ENCODE measurements at places on chromosomes 1 and 21.

GRCh38 chr21:21165063-21165645 is 166.9 kb downstream of the NCAM2 start:
- DNase-seq = no peak

DNA sequence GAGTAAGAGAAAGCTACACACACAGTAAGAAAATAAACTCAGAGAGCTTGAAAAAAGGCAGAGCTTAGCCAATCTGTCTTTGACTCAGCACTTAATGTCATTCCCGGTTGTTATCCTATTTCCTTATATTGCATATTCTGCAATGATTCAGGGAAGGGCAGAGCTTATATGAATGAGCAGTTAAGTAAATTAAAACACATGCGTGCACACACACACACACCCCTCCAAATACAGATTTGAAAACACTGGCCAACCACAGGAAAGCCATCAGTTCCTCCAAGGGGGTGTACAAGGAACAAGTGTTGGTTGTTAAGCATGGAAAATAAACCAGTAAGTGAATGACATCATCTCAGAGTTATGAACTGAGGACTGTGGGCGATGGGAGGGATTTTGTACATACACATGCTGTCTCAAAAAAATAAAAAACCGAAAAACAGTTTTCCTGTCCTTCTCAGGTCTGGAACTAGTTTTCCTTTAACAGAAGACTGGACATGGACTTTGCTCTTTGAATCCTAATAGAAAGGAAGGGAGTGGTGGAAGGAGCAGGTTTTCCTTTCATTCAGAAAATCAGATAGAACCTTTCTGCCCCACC is 1.0 kb downstream of the IQGAP3 start:
- DNase-seq = no peak

GRCh38 chr1:6466023-6466422 is at the start of gene TNFRSF25:
Gene TNFRSF25 (minus strand): TSS chr1:6466173. CDS start chr1:6466107, 66 bp downstream.
- DNase-seq = peak; percentile 62

- peak; percentile 61 for DNase-seq
These were observed 73.4 kb downstream of the PIK3CD start for GRCh38 chr1:9724706-9725476.

GRCh38 chr1:20382711-20383110 is 92.0 kb downstream of the VWA5B1 start:
- no peak for DNase-seq

- no peak for DNase-seq
These were observed 31.1 kb downstream of the PADI6 start for GRCh38 chr1:17403081-17403480.

GRCh38 chr1:12486401-12487005 is 131.5 kb downstream of the DHRS3 start:
- DNase-seq = no peak

DNA sequence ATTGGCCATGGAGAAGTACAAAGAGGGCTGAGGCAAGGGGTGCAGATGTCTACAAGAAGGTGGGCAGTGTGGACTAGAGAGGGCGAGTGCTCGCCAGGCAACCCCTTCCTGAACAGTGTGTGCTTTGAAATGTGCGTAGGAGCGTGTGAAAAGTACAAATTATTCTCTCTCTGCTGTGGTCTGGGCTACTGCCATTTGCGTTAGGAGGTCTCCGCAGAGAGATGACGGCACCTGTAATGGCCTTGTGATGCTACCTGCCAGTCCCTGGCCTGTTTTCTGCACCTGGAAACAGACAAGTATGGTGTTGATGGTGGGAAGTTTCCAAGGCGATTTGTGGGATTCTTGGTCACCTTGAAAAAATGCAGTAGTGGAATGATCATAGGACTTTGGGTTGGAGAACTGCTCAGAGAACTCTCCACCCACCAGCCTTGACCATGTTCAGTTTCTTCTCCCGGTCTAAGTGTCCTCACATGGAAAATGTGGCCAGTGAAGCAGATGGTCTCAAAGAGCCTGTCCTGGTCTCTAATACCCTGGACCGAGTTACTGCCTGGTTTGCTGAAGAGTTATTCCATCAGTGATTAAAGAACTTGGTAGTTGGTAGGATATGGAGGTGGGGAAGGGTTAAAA is 74.5 kb downstream of the MRPS6 start:
- no peak for DNase-seq

DNA sequence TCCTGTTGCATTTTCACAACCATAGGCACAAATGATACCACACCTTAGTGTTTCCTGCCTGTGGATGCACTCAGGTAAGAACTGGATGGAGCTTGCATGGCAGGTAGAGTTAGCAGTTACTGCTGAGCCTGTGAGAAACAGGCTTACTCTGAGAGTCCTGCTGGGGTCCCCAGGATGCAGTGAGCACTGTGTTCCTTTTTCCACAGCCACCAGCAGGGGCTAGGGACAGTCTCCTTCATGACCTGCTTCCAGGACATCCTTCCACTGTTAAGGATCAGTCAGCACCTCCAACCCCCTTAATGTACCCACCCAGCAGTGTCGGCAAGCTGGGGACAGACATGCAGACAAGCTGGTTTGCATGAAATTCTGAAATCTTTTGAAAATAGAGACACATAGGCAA is 16.3 kb downstream of the CAPN8 start:
- DNase-seq = no peak

DNA sequence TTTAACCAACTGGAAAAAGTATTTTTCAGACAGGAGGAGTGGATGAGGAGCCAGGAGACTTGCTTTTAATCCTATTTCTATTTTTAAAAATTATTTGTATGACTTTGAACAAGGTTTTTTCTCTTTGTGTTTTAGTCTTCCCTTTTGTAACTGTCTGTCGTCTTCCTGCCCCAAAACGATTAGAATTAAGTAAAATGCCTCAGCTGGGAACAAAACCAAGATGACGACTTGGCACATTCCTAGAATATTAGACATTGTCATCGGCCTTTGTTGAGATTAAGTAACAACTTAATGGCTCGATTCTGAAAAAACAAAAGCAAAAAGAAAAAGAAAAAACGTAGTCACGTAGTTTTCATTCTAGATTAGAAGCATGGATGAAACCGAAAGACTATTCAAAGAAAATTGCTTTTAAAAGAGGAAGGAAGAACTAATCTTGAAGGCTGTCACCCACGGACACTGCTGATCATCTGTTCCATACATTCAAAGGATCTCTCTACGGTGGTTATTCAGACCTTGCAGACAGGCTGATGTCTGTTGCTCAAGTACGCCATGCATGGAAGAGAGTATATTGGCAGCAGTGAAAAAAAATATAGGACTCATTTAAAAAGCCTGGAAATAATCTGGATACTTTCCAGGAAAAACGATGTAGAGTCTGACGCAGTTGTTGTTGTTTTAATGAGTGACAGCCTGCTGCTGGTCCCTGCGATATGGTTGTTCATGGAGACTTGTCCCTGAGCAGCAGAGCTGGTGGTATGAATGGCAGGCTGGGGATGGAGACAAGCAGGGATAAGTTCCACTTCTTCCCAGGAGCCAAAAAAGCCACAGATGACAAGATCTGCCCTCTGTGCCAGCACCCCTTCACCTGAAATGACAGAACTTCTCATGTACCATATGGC is 16.8 kb downstream of the GNG4 start:
- no peak for DNase-seq

DNA sequence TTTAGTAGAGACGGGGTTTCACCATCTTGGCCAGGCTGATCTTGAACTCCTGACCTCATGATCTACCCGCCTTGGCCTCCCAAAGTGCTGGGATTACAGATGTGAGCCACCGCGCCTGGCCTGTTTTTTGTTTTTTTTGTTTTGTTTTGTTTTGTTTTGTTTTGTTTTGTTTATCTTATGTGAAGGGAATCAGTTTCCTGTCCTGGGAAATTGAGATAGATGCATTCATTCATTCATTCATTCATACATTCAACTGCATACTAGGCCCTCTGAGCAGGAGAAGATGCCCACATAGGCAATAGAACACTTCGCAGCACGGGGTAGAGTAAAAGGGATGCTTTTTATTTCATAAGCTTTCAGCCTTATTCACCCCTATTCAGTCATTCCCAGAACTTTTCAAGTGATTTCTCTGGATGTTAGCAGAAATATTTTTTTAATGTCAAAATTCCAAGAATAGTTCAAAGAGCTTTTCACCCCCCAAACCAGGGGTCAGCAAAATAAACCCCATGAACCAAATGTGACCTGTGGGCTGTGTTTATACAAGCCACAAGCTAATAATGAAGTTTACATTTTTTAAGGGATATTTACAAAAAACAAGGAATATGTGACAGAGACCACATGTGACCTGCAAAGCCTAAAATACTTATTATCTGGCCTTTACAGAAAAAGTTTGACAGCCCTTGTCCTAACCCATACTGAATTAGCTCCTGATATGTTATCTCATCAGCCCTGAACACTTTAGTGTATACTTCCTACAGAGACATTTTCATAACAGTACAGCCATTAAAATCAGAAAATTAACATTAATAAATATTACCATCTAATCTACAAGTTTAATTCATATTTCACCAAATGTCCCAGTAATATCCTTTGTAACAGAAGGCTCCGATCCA is 127.1 kb downstream of the MAST2 start:
- no peak for DNase-seq

DNA sequence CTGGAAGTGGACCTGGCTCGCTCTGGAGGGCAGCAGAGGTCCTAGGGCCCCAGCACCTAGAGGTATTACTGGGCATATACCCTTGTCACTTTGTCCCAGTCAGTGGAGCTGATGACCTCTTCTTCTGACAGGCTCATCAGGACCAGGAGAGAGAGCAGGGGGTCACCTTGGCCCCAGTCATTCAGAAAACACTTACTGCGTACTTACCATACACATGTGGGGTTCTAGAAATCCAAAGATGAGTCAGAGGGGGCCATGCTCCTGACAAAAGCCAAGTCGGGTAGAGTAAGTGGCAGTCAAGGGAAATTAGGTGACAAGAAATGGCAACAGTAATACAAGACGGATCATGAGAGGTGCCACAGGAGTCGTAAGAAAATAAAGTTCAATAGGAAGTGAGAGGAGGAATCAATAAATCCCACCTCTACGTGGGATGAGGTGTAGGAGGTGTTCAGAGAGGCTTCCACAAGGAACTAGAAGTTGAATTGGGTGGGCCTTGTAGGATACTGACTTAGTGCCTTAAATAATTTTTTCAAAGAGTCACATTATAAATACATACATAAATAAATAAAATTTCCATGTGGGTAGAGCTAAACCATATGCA is 6.8 kb downstream of the KCNC4 start:
- no peak for DNase-seq

GRCh38 chr1:54540582-54541295 is 7.3 kb upstream of the ACOT11 start:
- no peak for DNase-seq

GRCh38 chr1:236913371-236914037 is 90.7 kb downstream of the MT1HL1 start:
- no peak for DNase-seq

GRCh38 chr1:36520056-36520455 is 37.3 kb upstream of the CSF3R start:
- no peak for DNase-seq

DNA sequence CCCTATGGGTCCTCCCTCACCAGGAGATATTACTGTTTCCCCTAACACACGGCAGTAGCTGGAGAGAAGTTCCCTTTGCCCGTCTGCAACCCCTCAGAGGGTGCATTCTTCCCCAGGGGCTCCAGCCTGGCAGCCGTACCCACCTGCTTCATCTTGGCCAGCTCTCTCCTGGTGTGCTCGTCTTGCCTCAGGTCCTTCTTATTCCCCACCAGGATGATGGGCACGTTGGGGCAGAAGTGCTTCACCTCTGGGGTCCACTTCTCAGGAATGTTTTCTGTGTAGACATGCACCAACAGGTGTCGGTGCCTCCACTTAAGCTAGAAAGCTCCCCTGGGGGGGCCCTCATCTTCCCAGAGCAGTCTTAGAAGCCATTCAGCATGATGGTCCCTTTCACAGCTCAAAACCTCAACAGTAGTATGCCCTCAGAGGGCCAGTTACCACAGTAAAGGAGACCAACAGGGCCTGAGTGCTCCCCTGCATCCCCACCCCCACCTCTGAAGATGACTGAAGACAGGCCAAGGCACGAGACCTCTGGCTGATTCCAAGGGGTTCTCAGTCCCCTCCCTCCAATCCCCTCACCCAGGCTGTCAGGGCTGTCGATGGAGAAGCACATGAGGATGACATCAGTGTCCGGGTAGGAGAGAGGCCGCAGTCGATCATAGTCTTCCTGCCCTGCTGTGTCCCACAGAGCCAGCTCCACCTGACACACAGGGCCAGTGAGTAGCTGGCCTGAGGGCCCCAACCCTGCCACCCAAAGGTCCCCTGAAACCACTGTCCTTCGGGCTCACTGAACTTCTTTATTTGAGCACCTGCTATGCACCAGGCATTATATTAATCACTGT is 4.3 kb downstream of the RHOC start:
- no peak for DNase-seq

GRCh38 chr21:36966066-36966820 is at the start of gene HLCS:
Gene HLCS (minus strand): TSS chr21:36966669. CDS start chr21:36966638, 31 bp downstream.
- peak; percentile 47 for DNase-seq

DNA sequence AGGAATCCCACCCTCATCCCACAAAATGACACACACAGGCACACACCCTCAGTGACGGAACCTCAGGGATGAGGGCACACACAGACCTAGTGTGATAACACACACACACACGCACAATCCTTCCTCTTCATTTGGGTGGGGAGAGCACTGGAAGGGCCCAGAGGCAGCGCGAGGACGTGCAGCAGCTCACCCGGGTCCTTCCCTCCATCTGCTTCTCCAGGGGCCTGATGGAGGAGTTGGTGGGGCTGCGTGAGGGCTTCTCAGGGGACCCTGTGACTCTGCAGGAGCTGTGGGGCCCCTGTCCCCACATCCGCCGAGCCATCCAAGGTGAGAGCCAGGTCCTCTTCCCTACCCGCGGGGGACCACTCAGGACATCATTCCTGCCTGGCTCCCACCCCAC is 557 bp downstream of the CLCNKA start:
- no peak for DNase-seq

GRCh38 chr1:1122078-1122811 is 6.4 kb upstream of the C1orf159 start:
- DNase-seq = peak; percentile 80

- no peak for DNase-seq
These were observed 47.9 kb downstream of the RBM11 start for GRCh38 chr21:14263879-14264278.

Data from stimulated activated CD4-positive, alpha-beta T cell treated with anti-CD3 and anti-CD28 coated beads, Interleukin-15, amount 100 ng/mL, for 1 hour (primary cell).